Activated B cell treated with CpG ODN at 0.5 μM for 24 hours (primary cell): ENCODE measurements at places on chromosomes 3 and 15. TPM values are rescaled to one million over a fixed set of nuclear protein-coding genes. Genes with fewer than 3 reads are reported as not detected.

Gene CAND2
- 0.22 and 0.42 TPM in 2 replicates for total RNA-seq

Gene CYP19A1
- 0.07 TPM in 1 of 2 replicates, not detected in the other for total RNA-seq

- DNase-seq = no peak
Measured at GRCh38 chr3:111745786-111746185, 113.3 kb upstream of the PHLDB2 start.

- DNase-seq = no peak
Measured at GRCh38 chr15:51416129-51416528, 74.7 kb downstream of the GLDN start.

GRCh38 chr3:197023241-197023997 is 6.2 kb downstream of the MELTF start:
- DNase-seq = peak; percentile 70

- DNase-seq = no peak
Measured at GRCh38 chr3:31974471-31974870, 6.6 kb downstream of the OSBPL10 start.

DNA sequence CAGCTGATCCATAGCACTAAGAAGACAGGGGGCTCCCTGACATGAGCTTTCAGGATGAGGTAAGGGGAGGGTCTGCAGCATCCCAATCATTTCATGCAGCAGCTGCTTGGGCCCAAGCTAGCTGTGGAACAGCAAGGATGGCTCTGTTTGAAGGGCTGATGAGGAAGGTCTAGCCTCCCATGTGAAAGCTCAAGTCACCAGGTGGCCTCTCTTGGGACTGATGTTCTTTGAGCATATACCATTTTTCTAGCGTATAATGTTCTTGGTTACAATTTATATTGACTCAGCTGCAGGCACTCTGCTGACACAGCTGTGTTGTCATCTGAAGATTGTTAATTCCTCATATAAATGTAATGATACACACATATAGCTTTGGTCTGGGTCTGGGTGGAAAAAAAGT is 87.0 kb downstream of the CD200R1L start:
- no peak for DNase-seq
